ENCODE measurements at places on chromosomes 2 and 18. TPM values are rescaled to one million over a fixed set of nuclear protein-coding genes. Genes with fewer than 3 reads are reported as not detected.

Gene SOCS6
- total RNA-seq, result 31.0 TPM

Gene NXPH2
- total RNA-seq, result not detected

Gene MBP
- total RNA-seq, result 3.8 TPM

Gene CCDC68
- 4.6 TPM for total RNA-seq

Gene VWA3B
- total RNA-seq, result not detected

Gene AQP12B
- not detected for total RNA-seq

Gene DCDC2C
- total RNA-seq, result not detected

Gene UNC80
- not detected for total RNA-seq

Gene FAM168B
- 119 TPM for total RNA-seq
